ENCODE measurements at places on chromosomes 7 and 10. TPM values are rescaled to one million over a fixed set of nuclear protein-coding genes. Genes with fewer than 3 reads are reported as not detected.

The TMEM196 gene
- not detected for total RNA-seq

GRCh38 chr10:24415455-24416125 lies 206.7 kb downstream of the KIAA1217 start:
- DNase-seq = peak; percentile 88

The SYT15 gene
- 3.8 TPM for total RNA-seq

DNA sequence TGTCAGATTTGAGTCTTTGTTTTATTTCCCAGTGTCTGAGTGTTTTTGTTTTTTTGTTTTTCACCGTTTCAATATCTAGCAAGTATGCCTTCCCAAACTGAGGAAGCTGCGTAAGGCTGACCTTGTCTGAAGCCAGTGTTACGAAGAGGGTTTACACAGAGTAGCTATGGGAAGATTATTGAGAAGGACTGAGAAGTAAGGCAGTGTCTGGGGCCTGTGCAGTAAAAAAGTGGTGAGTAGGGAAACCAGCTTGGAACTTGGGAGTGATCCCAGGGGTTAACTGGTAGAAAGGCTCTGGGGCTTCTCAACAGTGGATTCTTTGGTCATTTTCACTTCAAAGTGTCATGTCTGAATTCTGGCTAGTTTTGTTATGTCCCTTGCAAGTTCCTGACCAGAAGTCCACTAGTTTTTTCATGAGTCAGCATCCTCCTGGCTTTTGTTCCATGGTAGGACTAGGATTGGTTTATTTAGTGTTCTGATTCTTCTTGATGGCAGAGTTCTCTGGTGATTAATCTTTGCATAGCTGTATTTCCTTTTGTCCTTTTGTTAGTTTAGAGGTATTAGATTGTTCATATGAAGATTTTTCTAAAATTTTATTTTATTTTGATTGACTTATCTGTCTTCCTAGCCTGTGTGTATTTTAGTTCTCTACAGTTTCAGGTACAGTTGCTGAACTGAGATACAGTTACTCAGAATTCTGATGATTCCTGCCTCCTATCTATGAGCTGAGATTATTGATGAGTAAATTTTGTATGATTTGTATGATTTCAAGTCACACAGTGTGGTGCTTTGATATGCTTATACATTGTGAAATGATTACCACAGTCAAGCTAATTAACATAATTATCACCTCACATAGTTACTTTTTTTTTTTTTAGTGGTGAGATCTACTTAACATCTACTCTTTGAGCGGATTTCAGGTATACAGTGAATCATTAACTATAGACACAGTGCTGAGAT lies 19.0 kb downstream of the GARS1 start:
- no peak for DNase-seq

GRCh38 chr10:13338390-13339110 lies 9.5 kb downstream of the SEPHS1 start:
- no peak for DNase-seq

DNA sequence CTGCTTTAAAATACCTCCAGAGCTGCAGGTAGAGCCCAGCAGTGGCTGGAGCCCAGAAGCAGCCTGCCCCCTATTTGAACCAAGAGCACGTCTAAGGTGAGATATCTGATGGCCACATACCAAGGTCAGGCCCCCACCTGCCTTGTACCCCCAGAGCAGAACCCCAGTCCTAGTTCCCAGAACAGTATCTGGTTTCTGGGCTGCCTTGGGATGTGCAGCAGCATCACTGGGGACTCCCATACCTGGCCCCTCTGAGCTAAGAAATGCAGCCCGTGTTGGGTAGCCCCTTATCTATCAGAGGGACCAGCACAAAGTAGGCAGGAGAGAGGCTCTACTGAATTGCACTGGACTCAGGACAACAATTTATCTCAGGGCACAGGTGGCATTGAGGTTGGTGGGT lies 8.9 kb downstream of the SFTPD start:
- no peak for DNase-seq

The SUN3 gene
- not detected for total RNA-seq

The CH25H gene
- 1.2 TPM for total RNA-seq

DNA sequence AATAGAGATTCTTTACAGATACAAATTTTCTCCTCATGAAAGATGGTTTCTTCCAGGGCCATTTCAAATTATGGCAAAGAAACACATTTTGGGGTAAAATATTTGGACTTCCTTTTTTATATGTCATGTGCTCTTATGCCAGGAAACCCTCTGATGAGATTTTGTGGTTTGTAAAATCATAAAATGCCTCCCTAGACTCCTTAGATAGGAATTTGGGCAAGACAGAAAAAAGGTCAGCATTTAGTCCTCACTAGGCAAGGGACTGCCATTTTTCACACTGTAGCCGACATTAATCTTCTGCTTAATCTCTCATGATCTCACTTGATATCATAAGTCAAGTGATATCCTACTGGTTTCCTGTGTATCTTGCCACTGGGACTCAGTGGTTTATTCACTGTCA lies 286.4 kb downstream of the ARHGAP12 start:
- no peak for DNase-seq

GRCh38 chr7:99108613-99109012 lies 35.3 kb downstream of the SMURF1 start:
- no peak for DNase-seq

DNA sequence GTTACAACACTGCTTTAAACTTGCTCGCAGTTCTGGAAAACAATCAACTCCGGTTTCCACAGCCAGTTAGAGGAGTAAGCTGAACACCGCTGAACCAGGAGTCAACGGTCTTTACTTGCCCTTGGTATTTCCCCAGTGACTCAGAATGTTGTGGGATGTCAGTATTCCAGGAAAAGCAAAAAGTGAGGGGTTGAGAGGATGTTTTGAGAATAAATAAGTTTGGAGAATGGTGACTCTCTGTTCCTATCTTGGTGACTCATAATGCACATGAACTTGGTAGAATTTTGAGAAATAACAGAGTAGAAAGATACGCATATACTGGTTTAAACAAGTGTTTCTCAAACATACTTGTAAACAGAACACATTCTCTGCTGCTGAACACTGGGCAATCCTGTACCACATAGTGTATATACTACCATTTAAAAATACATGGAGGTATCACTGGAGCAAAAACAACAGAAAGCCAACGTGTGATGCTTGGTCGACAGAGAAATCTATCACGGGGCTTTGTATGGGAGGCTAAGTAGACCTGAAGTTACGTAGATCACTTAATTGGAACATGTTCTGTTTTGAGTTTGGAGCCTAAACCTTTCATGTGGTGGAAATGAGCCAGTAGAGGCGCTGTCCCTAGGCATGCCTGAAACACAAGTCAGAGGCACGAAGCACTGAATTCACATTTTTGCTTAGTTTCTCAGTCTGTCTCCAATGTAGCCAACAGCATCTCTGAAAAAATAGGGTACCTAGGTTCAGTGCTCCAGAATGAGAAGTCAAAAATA lies 534.3 kb downstream of the PARD3 start:
- peak; percentile 36 for DNase-seq

The NPC1L1 gene
- total RNA-seq = 0.11 TPM

DNA sequence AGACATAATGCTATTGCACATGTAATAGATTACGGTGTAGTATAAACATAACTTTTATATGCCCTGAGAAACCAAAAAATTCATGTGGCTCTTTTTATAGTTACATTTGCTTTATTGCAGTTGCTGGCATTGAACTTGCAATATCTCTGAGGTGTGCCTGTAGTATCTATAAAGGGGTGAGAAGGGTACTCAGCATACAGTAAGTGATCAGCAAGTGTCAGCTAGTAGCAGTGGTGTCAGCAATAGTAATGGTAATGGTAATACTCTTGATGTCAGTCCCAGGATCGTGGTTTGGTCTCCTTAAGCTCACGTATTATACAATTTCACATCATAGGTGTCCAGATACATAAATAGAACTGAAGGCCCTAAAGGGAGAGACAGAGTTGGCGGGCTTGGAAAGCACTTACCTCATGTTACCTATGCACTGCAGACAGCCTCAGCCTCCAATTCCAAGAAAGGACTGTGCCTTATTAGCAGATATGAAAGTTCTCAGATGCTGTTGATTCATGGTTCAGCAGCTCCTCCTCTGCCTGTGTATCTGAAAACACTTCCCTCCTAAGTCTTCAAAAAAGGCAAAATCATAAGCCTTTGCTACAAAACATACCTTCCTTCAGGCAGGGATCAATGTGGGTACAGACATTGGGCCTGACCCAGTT lies 6.6 kb upstream of the GIMAP7 start:
- DNase-seq = no peak

The CELF2 gene
- 107 TPM for total RNA-seq

The TMEM213 gene
- total RNA-seq = not detected

DNA sequence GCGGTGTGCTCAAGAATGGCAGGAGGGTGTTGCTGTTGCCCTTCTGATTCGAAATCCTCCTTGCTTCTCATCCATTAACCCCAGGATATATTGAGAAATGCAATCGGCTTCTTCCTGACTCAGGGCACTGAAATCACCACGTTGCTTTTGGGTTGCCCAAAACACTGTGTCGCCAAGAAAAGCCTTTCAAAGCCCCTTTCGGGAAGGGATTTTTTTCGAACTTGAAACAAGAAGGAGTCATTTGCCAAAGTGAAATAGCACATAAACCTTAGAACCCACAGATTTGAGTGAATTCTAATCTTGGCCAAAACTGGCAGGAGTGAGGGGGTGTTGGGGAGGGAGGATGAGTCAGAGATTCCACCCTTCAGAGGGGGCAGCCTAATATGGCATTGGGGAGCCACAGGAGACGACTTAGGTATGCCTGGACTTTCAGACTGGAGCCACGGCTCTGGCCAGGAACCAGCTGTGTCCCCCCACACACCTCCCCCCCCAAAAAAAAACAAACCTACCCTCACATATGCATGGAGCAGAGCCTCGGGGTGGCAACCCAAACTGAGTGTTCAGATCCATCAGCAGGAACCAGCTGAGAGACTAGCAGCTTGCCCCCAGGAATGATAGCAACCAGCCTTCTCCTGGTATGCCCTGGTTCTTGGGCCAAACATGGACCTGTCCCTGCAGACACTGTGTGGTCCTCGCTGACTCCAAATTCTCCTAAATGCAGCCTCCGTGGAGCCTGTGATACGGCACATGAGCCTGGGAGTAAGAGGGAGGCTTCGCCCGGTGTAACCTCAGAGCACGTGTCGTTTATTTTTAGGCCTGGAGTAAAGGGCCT lies 138.4 kb downstream of the FGFR2 start:
- no peak for DNase-seq

- DNase-seq = no peak
These were observed 960.3 kb upstream of the LRRN3 start for GRCh38 chr7:110130669-110131068.

- DNase-seq = no peak
These were observed 134.9 kb downstream of the MICU1 start for GRCh38 chr10:72490951-72491350.

GRCh38 chr7:21542891-21543527 lies at the start of gene DNAH11:
DNAH11 (plus strand) TSS chr7:21543039; CDS start chr7:21543246, 207 bp downstream.
- DNase-seq = no peak

GRCh38 chr7:152103691-152104090 lies 78.2 kb downstream of the GALNT11 start:
- DNase-seq = no peak

GRCh38 chr7:141073641-141074161 lies at the start of gene TMEM178B:
TMEM178B (plus strand) TSS chr7:141074064.
- no peak for DNase-seq

GRCh38 chr7:11060893-11061292 lies 87.2 kb downstream of the PHF14 start:
- no peak for DNase-seq

The C10orf53 gene
- total RNA-seq = not detected

The TCERG1L gene
- total RNA-seq = 8.0 TPM

DNA sequence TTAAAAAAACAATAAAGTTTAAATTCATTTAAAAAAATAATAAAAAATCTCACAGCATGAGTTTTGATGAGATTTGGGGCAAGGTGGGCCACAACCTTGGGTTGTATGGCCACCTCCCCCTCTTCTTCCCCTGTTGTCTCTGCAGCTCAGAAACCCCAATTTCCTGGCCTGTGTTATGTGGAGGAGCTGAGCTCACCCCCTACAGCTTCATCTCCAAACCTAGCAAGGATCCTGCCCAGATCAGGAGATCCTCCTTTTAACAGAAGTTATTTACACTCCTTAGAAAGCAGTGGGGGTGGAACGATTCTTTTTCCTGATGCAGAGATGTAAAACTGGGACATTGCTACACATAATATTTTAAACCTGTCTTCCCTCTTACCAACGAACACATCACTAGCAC lies 6.9 kb upstream of the SH2D4B start:
- DNase-seq = no peak

The CPXM2 gene
- total RNA-seq = 8.0 TPM

The PROSER2 gene
- 4.4 TPM for total RNA-seq

GRCh38 chr7:732556-732955 lies 5.5 kb upstream of the PRKAR1B start:
- no peak for DNase-seq

- no peak for DNase-seq
These were observed 19.4 kb upstream of the EZH2 start for GRCh38 chr7:148903504-148903903.

The MYL7 gene
- not detected for total RNA-seq

The RAMP3 gene
- total RNA-seq = 8.0 TPM

DNA sequence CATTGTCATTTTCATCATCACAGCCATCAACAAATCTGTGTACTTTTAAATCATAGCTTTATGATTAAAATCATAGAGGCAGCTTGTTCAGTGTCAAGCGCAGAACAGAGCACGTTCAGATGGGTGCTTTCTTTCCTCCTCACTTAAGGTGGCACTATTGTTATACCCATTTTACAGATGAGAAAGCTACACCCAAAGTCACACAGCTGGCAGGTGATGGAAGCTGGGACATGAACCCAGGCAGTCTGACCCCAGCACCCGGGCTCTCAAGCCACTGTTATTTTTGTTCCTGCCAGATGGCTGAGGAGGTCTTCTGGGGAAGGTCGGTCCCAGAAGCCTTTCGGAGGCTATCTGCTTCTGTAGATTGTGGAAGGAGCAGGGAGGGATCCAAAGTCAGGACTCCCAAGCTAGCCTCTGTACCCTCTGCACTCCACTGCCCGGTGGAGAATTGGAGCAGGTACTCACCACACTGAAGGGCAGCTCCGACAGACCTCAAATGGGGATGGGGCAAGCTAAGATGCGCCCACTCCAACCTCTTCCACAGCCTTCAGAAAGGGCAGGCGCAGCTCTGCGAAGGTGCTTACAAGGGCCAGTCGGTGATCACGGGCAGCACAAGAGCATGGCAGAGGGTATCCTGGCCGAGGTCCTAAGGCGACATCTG lies 610 bp downstream of the AVPI1 start:
- DNase-seq = no peak
